ENCODE measurements at places on chromosomes 12 and 14.

DNA sequence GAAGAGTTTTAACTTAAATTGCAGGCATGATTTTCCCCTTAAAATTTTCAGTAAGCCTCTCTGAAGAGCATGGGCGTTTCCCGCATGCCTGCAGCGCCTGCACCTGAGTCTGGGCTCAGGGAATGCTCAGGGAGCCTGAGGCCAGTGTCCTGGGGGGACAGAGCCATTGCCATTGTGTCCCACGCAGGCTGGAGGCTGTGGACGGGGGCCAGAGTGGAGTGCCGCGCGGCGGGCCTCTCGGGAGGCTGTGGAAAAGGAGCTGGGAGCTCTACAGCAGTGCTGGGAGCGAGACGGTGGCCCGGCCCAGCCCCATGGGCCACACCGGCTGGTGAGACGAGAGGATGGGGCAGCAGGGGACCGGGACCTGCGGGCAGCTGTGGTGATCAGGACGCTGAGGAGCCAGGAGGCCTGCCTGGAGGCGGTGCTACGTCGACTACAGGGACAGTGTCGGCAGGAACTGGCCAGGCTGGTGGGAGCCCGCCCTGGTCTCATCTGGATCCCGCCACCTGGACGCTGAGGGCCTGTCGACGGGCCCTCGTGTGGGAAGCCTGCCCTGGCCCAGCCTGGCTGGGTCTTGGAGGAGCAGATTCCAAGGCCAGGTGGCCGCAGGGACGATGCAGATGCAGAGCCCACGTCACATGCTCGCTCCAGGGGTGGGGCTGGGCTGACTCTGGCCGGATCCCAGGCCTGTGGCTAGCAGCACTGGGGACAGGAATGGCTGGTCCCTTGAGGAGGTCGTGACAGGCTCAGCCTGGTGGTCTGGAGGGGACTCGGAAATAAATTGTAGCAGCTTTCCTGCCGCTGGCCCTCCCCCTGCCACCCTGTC, 7.6 kb downstream of the TEDC1 start:
- no peak for DNase-seq

DNA sequence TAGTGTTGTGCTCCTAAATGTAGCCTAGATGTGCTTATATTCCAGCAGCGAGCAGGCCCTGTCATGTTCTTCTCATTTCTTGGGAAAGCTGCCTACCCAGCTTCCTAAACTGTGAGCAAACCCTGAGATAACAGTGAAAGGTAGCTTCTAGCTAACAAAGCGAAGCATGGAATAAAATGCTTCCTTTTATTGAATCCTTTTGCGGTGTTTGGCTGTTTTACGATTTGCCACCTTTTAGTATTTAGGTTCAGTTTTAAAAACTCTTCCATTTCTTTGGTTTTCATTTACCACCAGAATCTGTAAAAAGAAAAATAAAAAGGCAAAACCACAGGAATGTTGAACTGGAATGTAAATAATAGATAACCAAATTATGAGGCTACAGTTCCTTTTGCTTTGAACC, 5.0 kb upstream of the PKP2 start:
- no peak for DNase-seq

DNA sequence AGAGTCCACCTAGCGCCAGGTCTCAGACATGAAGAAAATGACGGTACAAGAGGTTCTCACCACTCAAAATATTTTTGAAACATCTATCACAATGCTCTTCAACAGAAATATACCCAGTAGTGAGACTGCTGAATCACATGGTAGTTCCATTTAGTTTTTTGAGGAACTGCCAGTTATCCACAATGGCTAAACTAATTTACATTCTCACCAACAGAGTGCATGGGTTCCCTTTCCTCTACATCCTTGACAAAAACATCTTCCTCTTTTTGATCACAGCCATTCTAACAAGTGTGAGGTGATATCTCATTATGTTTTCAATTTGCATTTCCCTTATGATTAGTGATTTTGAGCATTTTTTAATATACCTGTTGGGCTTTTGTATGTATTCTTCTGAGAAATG, 5.7 kb upstream of the GPR65 start:
- DNase-seq, result no peak

- no peak for DNase-seq
Observed at GRCh38 chr12:65508276-65509035, 230.0 kb downstream of the MSRB3 start.

DNA sequence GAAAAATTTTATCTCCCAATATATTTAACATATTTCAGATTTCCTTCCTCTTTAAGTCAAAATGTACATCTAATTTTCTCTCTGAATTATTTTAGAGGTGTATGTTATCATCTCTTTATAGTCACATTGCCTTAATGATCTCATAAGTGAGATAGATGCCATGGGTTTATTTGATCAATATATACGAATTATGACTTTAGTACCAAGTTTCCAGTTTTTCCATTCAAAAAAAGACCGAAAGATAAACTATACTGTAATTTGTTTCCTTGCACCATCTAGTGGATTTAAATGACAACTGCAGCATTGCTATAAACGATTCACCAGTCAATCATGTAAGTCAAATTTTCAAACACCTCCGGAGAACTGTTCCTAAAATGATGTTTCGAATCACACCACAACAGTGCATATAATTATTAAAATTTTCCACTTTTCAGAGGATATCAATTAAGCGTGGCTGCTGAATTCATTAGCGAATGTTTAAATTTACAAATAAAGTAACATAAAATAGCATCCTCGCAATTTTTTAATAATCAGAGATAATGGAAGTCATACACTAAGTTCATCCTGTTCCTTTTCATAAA, 419 bp upstream of the ATXN7L3B start:
- peak; percentile 12 for DNase-seq

- no peak for DNase-seq
Observed at GRCh38 chr14:28671425-28671824, 95.2 kb upstream of the FOXG1 start.

DNA sequence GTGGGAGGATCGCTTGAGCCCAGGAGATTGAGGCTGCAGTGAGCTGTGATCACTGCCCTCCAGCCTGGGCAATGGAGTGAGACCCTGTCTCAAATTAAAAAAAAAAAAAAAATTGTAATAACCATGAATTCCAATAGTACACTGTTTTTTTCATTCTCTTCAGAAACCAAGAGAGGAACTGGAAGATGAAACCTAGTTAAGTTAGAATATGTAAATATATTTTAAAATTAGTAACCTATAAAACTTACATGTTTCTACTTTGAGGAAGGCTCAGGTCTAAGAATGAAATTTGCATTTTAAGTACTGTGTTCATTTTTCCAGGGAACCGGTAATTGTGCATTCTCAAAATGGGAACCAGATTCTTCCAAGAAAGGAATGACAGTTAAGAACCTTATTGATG, 18.8 kb downstream of the KNTC1 start:
- no peak for DNase-seq

- DNase-seq, result no peak
Observed at GRCh38 chr12:39426636-39427240, 16.2 kb downstream of the KIF21A start.

GRCh38 chr14:29465095-29465494, 462.6 kb downstream of the PRKD1 start:
- no peak for DNase-seq

- DNase-seq, result no peak
Observed at GRCh38 chr14:47660158-47660557, 15.2 kb downstream of the MDGA2 start.

DNA sequence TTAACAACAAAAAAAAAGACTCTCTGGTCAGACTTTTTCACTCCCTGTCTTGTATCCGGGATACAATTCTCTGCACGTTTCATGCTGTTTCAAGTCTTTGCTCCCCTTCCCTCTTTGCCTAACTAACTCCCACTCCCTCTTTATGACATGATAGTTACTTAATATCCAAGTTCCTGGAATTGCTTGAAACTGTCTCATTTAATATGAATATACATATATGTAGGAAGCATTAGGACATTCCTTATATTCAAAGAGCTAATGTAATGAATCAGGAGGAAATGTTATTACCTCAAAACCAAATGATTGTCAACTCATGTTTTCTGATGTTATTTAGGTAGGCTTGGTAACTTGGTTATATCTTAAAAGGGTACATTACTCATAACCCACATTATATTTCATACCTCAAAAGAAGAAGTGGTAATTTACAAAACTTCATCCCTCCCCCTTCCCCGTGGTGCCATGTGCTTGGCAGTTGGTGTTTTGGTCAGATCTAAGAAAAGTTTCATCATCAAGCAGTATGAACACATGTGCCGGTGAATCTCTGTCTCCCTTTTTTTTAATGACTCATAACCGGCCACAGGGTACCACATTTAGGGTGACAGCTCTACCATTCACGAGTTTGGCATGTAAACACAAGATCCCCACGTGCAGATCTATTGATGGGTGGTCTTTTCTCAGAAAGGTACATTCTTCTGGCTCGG, 56.5 kb downstream of the HCAR2 start:
- no peak for DNase-seq

GRCh38 chr14:88426271-88426670, 40.8 kb downstream of the SPATA7 start:
- no peak for DNase-seq

- peak; percentile 7 for DNase-seq
Observed at GRCh38 chr12:10673659-10674384, at the start of gene STYK1. Gene STYK1 (minus strand): TSS chr12:10674052. CDS start chr12:10634618, 39,434 bp downstream.

GRCh38 chr14:21026988-21027315, 2.1 kb upstream of the NDRG2 start:
- DNase-seq, result no peak

DNA sequence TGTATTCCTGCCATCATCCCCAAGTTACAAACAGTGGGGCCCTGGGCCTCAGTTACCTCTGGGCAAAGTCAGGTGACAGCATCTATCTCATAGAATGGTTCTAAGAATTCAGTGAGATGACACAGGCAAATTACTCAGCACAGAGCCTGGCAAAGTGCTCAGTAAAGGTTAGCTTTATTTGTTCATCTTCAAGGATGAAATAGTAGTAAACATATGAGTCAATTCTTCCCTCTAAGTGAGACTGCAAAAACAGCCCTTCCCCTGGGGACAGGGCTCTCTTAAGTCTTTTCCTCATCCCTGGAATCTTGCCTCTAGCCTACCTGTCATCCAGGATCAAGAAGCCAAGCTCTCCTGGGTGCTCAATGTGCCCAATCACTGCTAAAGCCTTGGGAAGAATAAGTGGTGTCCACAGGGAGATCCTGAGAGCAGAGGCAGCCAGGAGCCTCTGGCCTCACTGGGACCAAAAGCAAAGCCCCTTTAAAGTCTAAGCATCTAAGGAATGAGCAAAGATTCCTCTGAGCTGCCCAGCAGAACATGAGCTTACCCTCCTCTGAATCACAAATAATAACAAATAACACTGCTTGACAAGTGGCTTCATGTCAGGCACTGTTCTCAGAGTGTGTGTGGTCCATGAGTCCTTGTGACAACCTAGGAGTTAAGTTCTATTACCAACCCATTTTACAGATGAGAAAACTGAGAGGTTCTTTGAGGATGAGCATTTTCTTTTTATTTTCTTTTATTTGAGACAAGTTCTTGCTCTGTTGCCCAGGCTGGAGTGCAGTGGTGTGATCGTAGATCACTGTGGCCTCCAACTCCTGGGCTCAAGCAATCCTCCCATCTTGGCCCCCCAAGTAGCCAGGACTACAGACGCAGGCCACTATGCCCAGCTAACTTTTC, 12.1 kb downstream of the NUAK1 start:
- DNase-seq, result no peak

- no peak for DNase-seq
Observed at GRCh38 chr14:100885617-100886016, 17.9 kb downstream of the RTL1 start.

DNA sequence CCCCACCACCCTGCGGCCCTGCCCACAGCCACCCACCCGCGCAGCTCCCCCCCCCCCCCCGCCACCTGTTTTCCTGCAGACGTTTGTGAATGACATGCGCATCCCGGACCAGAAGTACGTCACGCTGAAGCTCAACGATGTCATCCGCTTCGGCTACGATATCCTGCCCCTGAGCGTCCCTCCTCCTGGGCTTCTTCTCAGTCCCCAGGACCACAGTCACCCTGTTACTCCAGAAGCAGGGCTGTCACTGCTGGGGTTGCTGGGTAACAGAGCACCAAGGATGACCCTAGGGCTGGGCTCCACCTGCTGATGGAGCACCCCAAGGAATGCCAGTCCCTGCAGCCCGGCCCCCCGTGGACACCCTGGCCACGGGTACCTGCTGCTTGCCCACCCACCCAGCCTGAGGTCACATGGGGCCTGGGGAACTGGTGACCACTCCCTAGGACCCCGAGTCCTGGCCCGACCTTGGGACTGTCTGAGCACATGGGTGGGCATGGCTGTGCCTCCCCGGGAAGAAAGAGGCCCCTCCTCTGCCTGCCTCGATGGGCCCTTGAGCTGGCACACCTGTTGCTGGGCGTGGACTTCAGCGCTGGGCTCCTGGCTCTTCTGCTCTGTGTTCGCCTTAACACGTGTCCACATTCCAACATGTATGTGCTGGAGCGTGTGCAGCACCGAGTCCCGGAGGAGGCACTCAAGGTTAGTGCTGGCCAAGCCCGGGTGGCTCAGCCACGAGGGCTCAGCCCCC, 12.9 kb downstream of the CEP170B start:
- DNase-seq, result no peak

DNA sequence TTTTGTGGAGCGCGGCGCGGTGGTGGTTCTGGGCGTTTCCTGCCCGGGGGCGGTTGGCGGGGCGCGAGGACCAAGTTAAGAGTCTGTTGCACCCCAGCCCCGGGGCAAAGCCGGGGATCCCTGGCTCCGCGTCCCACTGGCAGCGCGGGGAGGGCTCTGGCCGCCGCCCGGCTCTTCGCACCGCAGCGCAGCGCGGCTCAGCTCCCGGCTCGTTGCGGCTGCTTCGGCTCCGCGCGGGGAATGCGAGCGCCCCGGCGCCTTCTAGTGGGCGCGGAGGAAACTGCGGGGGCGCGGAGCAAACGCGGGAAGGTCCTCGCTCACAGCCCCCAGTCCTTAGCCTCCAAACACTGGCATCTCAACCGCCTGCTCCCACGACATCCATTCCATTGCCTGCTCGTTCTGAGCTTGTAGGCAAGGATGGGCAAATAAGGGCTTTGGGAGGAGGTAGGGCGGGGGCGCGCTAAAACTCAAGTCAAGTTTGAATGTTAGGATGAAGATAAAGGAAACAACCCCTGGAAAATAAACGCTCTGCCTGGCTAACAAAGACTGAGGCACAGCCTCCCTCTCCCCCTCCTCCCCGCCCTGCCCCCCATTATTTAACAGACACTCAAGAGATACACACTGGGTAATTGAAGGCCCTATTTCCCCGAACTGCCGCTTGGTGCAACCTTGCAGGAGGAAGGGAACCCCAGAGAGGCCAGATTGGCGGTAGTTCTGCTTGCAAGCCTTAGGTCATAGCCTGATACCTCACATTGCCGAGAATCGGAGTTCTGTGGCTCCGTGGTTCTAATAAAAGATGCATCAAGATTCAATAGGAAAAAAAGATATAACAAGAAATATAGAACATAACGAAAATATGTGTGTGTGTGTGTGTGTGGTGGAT, at the start of gene B4GALNT1:
B4GALNT1 (minus strand) TSS at position 244 of the 883 bp plus-strand sequence. CDS start 1,069 bp downstream, outside the sequence.
- no peak for DNase-seq
